ENCODE measurements at places on chromosomes 2 and 18. TPM values are rescaled to one million over a fixed set of nuclear protein-coding genes. Genes with fewer than 3 reads are reported as not detected.

EPC2 gene
- total RNA-seq, result 9.4 TPM

DNA sequence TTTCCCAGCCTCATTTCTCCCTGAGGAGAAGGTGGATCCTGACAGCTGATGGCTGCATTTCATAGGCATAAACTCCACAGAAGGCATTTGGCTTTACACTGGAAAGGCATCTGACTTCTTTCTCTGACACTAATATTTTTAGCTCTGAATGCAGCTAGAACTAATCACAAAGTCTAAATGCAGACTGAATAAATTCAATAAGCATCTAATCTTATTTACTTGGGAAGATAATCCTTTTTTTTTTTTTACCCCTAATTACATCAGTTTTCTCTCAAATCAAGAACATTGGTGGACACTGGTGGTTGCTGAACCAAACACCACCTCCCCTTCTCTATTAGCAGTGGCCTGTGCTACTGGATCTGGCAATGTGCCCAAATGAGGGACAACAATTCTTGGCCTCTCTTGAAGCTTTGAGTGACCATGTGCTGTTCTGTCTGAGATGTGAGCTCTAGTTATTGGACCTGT lies 50.9 kb upstream of the CD226 start:
- DNase-seq, result no peak

GRCh38 chr2:30707304-30707903 lies 99.8 kb downstream of the CAPN13 start:
- no peak for DNase-seq

- DNase-seq, result no peak
Measured at GRCh38 chr18:70627182-70627802, 338.4 kb downstream of the SOCS6 start.

GRCh38 chr18:25306671-25307070 lies 45.3 kb downstream of the ZNF521 start:
- no peak for DNase-seq

All from glomerular endothelial cell (primary cell).